Kidney tubule cell (primary cell): ENCODE measurements at places on chromosomes 11 and 22.

DNA sequence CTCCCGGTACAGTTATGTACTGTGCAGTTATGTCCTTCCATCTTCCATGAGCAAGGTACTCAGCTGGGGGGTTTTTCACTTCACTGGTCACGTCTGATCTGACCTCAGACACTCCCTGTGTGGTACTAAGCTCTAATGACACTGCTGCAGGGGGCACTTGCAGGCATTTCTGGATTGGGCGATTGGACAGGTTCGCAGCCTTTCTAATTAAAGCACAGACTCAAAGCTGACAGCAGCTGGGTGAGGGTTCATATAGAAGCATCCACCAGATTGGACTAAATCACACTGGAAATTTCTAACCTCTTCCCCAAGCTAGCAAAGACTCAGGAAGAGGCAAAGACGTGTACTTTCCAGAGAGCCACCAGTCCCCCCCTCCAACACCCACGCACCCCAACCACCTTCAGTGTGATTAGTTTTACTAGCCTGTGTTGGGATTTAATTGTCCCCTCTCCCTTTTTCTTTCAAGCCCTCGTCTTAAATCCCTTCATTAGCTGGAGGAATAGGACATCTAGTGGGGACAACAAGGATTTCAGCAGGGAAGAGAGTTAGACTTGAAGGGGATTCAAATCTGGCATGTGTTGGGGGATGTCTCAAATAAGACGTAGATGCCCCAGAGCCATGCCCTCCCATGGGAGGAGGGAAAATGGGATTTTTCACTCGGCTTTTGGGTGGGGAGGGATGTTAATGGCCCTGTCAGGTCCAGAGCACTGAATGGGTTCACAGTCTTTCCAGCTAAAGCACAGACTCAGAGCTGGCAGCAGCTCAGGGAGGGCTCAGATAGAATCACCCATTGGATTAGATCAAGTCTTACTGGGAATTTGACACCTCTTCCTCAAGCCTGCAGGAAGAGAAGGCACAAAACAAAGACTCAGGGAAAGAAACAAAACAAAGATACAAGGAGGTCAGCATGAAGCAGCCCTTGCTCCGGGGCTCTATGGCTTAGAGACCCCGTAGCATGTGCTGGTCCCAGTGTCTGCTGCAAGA, 10.9 kb downstream of the INS start:
- DNase-seq: peak; percentile 27

DNA sequence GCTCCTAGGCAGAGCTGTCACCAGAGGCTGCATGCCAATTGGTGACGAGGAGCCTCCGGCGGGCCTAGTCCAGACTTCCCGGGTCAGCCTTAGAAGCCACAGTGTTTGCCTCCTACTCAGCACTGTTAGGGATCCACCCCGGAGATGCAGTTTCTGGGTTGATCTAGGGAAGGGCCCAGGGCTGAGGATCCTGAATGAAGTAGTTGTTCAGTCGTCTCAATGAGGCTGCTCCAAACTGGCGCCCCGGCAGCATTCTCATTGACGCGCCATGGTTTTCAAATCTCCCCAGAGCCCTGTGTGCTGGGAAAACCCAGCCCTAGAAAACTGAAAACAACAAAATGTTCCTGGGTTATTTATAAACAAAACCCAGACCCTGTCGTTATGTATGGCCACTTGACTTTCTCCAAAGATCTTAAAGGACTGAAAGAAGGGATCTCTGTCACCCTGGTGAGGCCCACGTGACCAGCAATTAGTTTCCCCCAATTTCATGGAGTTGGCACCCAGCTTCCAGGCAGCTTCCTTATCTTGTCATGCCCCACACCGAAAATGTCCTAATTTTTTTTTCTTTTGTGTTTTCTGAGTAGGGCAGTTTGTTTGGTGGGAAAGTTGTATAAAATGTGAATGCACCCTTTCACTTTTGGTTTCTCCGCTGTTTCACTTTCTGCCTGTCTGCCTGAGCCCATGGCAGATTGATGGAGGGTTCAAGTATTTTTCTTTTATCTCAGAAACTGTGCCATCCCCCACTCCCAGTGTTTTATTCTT, 2.0 kb upstream of the EHD1 start:
- DNase-seq: no peak

GRCh38 chr11:9982127-9982795, 311.8 kb downstream of the SBF2 start:
- no peak for DNase-seq

DNA sequence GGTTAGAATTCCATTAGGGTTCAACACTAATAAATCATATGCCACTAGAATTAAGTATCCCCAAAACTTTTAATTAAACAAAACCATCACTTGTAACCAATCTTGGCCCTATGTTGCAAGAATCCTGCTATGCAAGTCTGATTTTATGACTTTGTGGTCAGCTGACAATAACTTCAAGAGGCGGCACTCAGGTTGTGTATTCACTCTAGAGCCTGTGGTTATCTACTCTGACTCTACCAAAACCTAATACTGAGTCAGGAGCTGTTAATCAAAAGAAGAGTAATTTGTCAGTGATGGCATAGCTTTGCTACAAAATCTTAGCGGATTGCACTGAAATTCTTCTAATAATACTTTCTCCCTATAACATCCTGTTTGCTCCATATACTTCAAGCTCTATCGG, 253.7 kb downstream of the AASDHPPT start:
- DNase-seq: peak; percentile 75

DNA sequence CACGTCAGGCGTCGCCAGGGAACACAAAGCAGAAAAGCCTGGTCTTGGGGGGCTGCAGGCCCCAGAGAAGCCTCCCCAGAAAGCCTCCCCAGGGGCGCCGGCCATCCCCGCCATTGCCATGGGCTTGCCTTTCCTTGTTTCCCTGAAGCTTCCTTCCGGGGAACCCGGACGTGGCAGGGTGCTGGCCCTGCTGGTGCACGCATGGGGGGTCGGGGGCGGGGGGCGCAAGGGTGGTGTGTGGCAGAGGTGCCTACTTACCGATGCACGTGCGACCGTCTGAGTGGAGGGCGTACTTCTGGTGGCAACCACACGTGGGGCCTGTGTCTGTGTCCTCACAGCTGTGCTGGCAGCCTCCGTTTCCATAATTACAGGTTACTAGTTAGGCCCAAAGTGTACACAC, 71.0 kb upstream of the TTLL12 start:
- no peak for DNase-seq

- no peak for DNase-seq
Measured at GRCh38 chr11:10747733-10748132, 3.3 kb upstream of the CTR9 start.

DNA sequence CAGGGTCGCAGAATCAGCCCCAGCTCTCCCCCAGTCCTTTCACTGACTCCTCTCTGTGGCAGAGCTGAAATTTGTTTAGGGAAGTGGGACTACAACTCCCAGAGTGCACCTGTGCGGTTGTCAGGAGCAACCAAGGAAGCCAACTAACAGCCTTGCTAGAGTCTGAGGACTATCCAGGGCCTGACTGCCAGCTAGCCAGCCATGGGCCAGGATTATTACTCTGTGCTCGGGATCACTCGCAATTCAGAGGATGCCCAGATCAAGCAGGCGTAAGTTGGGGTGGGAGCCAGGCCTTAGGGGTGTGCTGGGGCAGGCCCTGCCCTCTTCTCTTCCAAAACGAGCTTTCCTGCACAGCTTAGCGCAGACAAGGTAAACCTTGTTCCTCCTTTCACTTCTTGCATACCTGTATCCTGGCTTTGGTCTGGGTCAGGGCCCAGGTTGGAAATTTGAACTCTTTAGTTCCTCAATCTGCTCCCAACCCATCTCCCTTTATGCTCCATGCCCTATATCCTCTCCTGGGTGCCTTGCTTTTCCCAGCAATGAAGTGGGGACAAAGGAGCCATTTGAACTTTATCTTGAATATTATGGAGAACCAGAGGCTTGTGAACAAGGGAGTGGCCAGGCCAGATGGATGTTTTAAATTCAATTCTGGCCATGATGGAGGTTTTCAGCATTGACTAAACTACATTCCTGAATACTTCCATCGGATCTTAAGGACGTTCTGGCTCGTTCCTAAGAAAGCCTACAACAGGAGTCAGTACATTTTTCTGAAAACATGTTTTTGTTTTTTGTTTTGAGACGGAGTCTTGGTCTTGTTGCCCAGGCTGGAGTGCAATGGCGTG, at the start of gene DNAJB13:
Gene DNAJB13 (plus strand): TSS at position 158 of the 842 bp plus-strand sequence. CDS start 44 bp downstream, at position 202.
- peak; percentile 45 for DNase-seq

GRCh38 chr22:26751217-26751616, 93.8 kb downstream of the MIAT start:
- DNase-seq: peak; percentile 84

DNA sequence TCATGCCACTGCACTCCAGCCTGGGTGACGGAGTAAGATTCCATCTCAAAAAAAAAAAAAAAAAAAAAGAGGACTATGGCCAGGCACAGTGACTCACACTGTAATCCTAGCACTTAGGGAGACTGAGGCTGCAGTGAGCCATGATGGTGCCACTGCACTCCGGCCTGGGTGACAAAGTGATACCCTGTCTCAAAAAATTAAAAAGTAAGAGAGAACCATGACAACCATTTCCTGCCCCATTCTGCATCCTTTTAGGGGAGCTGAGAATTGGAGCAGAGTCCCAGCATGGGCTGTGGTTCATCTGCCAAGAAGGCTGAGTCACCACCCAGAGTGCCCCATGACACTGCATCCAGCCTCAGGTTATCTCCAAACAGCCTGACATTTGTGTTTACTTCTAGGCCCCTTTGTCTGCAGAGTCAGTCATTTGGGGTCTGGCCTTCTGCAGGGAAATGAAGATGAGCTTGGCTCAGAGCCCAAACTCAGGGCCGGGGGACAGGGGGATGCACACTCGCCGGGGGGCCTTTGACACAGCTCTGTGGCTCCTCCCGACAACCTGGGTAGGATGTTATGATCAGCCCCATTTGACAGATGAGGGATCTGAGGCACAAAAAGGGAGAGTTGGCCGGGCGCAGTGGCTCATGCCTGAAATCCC, 4.7 kb downstream of the CSDC2 start:
- peak; percentile 79 for DNase-seq

- no peak for DNase-seq
Measured at GRCh38 chr11:70604630-70605467, 206.5 kb downstream of the CTTN start.

DNA sequence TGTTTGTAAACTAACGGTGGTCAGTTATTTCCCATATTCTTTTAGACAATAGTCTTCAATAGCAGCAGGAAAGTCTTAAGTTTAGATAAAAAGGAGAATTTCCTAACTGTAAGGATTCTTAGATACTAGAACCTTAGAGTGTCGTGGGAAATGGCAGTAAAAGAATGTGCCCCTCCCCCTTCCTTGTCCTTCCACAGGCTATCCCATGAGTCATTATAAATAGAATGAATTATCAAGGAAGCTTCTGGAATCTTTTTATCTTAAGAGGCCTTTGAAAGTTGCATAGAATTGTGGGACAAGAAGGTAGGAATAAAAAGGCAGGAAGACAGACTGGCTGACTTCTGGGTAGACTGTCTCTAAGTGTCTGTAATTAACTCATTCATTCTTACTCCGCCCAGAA, 165.2 kb upstream of the TBCEL start:
- DNase-seq: peak; percentile 28

- DNase-seq: no peak
Measured at GRCh38 chr22:45883811-45884170, 93.2 kb downstream of the WNT7B start.

- no peak for DNase-seq
Measured at GRCh38 chr11:34787348-34787747, 128.8 kb downstream of the APIP start.

- DNase-seq: no peak
Measured at GRCh38 chr22:37830093-37830842, 7.1 kb downstream of the GALR3 start.

- DNase-seq: peak; percentile 47
Measured at GRCh38 chr11:99934008-99934407, 753.1 kb upstream of the ARHGAP42 start.

GRCh38 chr22:17778412-17778976, 4.2 kb upstream of the BID start:
- no peak for DNase-seq

DNA sequence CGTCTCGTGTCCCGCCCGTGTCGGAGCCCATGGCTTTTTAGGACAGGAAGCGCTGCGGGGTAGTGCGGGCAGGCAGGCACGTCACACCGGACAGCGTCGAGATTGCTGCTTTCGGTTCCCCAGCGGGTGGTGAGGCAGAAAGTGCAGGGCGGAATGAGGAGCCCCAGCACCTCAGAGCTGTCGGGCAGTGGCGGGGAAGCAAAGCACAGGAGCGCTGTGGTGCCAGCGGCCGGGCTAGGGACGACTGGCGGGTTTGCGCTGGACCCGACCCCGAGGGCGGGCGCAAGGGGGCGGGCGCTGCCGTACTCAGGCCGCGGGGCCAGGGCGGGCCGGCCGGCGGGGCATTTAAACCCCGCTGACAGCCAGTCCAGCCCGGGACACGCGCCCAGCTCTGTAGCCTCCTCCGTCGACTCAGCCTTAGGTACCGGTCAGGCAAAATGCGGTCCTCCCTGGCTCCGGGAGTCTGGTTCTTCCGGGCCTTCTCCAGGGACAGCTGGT, at the start of gene SLC37A2:
Gene SLC37A2 (plus strand): TSS at position 375 of the 498 bp plus-strand sequence. CDS start 63 bp downstream, at position 438.
- peak; percentile 79 for DNase-seq

- DNase-seq: no peak
Measured at GRCh38 chr11:93655047-93655446, 6.4 kb upstream of the CEP295 start.

DNA sequence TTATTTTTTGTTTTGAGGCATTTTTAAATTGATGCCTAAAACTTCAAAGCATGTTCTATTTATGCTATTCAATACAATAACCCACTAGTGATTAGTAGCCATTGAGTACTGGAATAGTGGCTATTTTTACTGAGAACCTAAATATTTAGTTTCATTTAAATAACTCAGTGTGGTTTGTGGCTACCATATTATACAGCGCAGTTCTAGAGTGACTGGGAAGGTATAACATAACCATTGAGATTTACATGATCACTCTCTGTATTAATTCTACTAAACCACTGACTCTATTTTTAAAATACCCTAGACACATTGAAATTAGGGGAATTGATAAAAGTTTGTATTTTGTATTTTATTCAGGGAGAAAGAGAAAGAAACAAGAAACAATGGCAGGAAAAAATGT, 441.2 kb downstream of the CNTN5 start:
- no peak for DNase-seq

- no peak for DNase-seq
Measured at GRCh38 chr11:102994105-102994504, 38.6 kb upstream of the MMP13 start.

GRCh38 chr22:27133681-27134314, 476.4 kb downstream of the MIAT start:
- DNase-seq: no peak

DNA sequence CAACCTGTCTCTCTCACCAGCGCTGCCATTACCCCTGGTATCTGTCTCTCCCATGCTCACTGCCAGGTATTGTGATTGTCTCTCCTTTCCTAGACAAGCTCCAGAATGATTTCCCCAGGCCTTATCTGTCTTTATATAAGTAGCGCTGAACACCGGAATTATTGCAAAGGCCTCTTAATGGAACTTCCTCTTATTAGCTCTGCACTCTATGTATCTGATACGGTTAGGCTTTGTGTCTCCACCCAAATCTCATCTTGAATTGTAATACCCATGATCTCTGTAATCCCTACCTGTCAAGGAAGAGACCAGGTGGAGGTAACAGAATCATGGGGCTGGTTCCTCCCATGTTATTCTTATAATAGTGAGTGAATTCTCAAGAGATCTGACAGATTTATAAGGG, 39.3 kb downstream of the DDI1 start:
- no peak for DNase-seq
